ENCODE measurements at places on chromosomes 16 and 17.

DNA sequence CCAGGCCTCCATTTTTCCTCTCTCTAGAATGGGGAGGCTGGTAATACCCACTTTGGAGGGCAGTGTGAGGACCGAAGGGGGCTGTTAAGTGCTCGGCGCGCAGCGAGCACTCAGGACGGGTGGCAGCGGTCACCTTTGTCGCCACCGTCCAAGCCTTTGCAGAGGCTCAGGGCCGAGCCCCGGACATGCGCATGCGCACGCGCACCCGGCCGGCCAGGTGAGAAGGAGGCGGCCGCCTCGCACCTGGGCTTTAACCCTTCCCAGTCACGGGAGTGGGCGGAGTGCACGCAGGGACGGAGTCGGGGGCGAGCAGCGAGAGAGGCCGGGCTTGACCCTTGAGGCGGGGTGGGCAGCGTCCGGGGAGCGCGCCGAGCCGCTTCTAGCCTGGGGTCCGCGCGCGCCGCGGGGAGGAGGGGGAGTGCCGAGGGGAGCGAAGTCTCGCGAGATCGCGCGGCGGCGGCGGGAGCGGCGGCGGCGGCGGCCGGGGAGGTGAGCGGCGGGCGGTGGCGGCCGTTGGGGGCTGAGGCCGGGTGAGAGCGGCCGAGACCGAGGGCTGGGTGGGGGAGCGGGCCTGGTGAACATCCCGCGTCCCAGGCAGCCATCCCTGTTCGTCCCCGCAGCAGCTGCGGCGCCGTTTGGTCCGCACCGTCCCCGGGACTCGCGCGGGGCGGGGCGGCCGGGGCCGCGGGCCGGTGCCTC, at the start of gene MRTFB:
TSS of gene MRTFB (plus strand) at position 443 of the 699 bp plus-strand sequence. CDS start 69,288 bp downstream, outside the sequence.
- DNase-seq, result no peak

GRCh38 chr17:14510136-14510535, 209.3 kb downstream of the HS3ST3B1 start:
- no peak for DNase-seq

- DNase-seq, result no peak
Observed at GRCh38 chr17:35808240-35808961, 883 bp upstream of the TAF15 start.

DNA sequence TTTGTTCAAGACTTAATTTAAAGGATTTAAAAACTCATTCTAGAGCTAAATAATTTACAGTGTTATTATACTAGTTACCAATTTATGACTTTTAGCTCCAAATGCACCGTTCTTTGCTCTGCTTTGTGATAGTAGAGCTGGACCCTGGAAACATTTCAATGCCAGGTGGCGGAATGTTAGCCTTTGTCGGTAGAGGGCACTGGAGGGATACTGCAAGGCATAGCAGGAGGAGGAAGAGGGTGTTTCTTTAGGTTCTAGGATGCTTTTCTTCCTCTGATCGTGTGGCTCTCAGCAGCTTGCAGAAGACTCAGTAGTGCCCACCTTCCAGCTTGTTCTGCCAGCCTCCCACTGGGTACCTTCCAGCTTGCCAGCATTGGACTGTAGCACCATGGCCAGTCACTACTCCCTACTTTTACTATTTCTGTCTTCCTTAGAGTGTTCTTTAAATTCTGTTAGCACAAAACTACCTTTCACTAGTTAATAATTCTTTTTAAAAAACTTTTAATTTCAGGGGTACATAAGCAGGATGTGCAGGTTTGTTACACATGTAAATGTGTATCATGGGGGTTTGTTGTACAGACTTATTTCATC, 325.3 kb downstream of the UTP18 start:
- no peak for DNase-seq

DNA sequence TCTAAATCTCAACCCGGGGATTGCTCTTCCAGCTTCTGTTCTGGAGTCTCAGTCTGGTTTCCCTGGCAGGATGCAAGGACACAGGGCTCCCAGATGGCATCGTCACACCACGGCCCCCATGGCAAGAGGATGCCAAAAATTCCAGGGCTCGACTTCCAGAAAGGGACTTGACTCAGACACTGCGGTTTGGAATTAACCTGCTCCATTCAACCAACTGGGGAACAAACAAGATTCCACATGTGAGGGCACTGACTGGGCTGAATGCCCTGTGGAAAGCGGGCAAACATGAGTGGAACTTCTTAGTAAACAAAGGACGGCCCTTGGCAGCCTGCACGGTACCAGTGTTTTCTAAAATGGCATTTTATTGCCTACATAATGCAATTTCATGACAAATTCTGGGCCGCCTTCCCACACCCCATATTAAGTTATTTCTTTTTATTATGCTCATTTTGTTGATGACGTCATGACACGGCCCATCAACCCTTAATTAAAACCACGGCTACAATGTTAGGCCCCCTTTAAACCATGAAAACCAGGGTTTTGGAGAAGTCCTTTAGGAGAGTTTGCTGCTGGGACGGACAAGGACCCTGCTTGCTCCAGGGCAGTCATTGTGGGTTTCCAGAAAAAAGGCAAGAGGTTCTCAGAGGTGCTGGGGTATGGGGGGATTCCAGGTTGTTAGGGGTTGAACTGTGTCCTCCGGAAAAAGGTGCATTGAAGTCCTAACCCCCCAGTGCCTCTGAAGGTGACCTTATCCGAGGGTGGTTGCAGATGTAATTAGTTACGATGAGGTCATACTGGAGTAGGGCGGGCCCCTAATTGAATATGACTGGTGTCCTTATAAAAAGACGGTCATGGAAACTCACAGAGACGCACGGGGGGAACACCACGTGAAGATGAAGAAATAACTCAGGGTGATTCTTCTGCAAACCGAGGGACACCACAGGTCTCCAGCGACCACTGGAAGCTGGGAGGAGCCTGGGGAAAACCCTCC, 205.6 kb downstream of the FOXL1 start:
- peak; percentile 83 for DNase-seq

DNA sequence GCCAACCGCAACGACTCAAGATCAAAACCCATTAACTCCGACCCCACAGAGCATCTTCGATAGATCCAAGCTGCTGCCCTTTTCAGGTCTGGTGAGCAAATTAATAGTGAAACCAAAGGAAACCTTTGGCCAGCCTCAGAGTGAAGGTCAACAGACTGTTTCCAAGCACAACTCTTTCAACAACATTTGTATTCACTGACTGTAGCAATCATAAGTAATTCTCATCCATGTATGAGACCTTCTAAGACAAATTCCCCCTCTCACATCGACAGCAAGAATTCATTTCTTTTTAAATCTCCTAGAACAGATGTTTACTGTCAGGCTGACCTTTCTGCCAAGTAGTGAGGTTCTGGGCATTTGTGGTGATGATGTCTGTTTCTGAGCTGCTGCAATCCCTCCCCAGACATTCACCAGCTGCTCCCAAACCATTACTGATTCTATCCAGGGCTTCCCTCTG, 64.2 kb downstream of the SLC39A11 start:
- DNase-seq, result no peak

- DNase-seq, result no peak
Observed at GRCh38 chr17:46092991-46093390, 93.9 kb downstream of the STH start.

GRCh38 chr16:65922923-65923322, 443.6 kb upstream of the CDH5 start:
- no peak for DNase-seq

DNA sequence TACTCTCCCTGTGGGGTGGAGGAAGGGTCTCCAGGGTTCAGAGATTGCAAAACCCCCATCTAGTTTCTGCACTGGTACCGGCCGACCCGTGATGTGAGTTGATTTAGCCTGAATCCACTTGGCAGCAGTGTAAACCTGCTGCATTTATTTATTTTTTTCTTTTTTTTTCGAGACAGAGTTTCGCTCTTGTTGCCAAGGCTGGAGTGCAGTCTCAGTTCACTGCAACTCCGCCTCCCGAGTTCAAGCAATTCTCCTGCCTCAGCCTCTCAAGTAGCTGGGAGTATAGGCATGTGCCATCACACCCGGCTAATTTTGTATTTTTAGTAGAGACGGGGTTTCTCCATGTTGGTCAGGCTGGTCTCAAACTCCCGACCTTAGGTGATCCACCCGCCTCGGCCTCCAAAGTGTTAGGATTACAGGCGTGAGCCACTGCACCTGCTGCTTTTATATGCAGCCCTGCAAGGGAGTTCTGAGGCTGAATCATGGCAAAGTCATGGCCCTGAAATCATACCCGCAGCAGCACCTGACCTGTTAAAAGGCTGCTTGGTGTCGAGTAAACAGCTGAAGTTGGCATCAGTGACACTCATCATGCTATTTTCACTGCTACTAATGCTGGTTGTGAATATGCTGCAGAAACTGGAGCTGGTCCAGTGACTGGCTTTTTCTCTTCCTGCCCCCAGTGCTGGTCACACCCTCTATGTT, 21.4 kb downstream of the DEXI start:
- DNase-seq, result no peak

- no peak for DNase-seq
Observed at GRCh38 chr16:87601401-87601981, 817 bp upstream of the JPH3 start.

- no peak for DNase-seq
Observed at GRCh38 chr17:44211281-44212265, 7.9 kb downstream of the UBTF start.

Measured in coronary artery (tissue), 2 donors.